ENCODE measurements at places on chromosomes 3 and 15.

GRCh38 chr3:77906102-77906709 is 866.3 kb downstream of the ROBO2 start:
- no peak for DNase-seq

GRCh38 chr3:51477360-51477711 is 22.5 kb downstream of the DCAF1 start:
- DNase-seq: no peak

DNA sequence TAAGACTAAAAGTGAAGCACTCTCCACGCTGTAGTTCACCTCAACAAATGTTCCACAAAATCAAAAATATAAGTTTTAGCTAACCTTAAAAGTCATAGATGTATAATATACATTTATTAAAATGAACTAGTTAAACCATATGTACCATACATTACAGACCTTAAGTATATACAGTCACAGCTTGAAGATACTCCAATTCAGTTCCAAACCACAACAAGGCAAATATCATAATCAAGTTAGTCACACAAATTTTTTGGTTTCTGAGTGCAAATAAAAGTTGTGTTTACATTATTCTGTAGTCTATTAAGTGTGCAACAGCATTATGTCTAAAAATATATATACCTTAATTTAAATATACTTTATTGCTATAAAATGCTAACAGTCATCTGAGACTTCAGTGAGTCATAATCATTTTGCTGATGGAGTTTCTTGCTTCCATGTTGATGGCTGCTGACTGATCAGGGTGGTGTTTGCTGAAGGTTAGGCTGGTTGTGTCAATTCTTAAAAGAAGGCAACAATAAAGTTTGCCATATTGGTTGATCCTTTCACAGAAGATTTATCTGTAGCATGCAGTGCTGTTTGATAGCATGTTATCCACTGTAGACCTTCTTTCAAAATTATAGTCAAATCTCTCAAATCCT is 736.7 kb downstream of the NSUN3 start:
- DNase-seq: no peak

GRCh38 chr15:76363251-76363650 is 26.7 kb downstream of the ISL2 start:
- no peak for DNase-seq

GRCh38 chr3:58657036-58657520 is 9.5 kb downstream of the FAM3D start:
- DNase-seq: no peak

DNA sequence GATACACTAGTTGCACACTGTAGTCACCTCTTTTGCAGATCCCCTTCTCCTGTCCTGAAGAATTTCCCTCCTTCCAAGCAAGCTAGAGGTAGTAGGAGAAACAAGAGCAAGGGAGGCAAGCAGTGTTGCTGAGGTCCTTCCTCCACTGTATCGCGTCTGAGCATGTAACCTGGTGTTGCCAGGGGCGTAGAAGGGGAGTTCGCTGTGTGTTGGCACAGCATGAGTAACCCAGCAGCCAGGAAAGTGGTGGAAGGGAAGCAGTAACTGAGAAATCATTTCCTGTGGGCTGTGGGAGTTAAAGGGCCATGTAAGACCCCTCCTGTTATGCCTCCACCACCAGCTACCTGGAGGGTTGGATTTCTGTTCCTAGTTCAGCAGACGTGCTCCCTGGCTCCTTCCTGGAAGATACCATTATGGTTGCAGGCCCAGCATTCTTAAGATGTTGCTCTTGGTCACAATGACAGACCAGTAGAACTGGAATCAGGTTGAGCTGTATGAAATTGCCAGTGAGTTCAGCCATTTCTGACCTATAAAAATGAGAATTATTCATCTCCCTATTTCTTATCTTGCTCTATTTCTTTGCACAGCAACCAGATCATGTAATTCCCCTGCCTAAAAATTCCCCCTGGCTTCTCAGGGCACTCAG is 215.3 kb upstream of the TOPAZ1 start:
- DNase-seq: no peak

- no peak for DNase-seq
Observed at GRCh38 chr3:128369881-128370642, 96.6 kb downstream of the DNAJB8 start.

Measured in GM20000 (cell line).